ENCODE measurements at places on chromosomes 2 and 18.

GRCh38 chr18:66599190-66599589 is 4.7 kb downstream of the CDH19 start:
- DNase-seq = no peak

GRCh38 chr2:100902817-100903405 is 83.0 kb downstream of the NPAS2 start:
- no peak for DNase-seq

DNA sequence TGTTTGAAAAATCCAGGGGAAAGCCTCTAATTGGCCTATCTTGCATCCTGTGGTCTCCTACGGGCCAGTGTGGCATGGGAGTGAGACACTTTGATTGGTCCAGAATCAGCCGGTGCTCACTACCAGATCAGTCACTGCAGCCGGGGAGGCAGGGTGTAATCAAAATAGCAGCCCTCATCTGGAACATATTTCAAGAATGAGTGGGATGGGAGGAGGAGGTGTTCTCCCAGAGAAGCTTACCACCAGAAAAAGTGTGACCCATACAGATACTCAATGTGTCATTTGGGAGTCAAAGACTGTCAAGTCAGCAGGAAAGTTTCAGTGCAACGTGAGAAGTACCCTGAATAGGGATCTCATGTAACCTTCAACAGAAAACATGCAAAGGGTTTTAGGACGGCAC is 393.9 kb upstream of the SLC14A2 start:
- DNase-seq = no peak

- no peak for DNase-seq
Observed at GRCh38 chr2:10514743-10515142, 66.6 kb upstream of the ODC1 start.

- DNase-seq = no peak
Observed at GRCh38 chr18:73646196-73646595, 501.4 kb downstream of the FBXO15 start.

GRCh38 chr2:84450288-84451227 is 8.5 kb downstream of the SUCLG1 start:
- no peak for DNase-seq

GRCh38 chr2:238898534-238899281 is 50.8 kb downstream of the TWIST2 start:
- no peak for DNase-seq

DNA sequence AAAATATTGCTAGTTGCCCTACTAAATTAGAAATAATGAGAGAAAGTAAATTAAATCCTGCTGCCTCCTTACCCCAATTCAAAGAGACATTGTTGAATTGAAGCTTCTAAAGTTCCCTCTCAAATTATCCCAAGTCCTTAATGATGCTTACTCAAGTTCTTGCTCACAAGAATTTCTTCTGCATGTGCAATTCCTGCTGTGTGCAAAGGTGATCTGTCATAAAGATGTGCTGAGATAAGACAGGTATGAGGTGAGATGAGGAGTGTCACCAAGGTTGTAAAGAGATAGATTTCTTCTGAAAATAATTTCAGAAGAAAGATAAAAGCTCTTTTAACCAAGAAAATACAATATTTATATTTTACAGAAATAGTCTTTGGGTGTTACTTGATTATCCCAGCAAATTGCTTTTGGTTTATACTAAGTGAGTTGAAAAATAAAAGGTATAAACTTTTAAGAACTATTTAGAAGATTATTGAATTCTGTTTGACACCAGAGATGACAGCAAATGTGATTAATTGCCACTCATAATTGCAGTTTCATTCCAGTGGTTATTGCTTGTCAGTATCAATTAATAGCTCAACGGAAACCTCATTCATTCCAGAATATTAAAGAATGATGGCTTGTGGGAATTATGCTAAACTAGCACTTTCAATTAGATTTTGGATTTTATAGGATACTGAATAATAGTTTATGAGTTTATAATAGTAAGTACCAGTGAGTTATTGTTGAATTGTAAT is 674.3 kb downstream of the STK39 start:
- no peak for DNase-seq

DNA sequence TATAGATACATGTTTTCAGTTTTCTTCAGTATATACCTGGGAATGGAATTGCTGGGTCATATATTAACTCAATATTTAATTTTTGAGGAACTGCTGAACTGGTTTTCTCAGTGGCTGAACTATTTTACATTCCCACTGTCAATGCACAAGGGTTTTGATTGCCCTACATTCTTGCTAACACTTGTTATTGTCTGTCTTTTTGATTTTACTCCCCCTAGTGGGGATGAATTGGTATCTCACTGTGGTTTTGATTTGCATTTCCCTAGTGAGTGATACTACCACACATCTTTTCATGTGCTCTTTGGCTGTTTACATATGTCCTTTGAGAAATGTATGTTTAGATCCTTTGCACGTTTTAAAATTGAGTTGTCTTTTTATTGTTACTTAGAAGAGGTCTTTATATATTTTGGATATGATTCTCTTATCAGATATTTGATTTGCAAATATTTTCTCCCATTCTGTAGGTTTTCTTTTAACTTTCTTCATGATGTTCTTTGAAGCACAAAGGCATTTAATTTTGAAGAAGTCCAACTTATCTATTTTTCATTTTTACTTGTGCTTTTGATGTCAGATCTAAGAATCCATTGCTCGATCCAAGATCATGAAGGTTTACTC is 36.2 kb downstream of the ASB1 start:
- no peak for DNase-seq

- DNase-seq = peak; percentile 69
Observed at GRCh38 chr18:74951165-74951760, 257.7 kb downstream of the PTGR3 start.

GRCh38 chr2:84494070-84494469 is 22.2 kb upstream of the DNAH6 start:
- DNase-seq = no peak

DNA sequence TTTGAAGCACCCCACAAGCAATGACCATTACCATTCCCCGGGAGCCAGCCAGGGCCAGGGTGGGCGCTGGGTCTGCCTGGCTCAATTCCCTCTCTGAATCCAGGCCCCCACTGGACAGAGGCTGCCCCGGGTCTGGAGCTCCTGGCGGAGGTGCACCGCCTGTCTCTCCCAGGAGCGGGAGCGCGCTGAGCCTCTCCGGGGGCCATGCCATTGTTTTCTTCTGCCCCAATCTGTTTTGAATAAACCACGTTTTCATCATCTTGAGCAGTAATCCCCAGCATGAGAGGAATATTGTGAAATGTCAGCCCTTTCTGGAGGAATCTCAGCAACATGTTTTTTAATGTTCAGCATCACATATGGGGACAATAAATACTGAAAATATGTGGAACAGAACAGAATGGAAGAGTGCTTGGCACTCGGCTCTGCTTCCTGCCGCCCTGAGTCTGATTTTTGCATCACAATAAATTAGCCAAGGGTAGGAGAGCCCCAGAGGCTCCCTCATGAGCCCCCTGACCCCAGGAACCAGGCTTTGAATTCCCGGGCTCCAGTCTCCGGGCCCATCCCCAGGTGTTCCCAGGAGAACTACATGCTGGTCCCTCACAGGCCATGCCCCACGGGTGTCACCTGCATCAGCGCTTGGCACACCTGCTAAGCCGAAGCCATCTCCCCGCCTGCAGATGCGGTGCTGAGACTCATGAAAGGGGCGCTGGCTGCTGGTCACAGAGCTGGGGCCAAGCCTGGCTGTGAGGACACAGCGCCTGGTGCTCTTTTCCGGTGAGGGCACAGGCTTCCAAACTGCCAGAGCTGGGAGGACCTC is 88.8 kb downstream of the INHBB start:
- peak; percentile 50 for DNase-seq

GRCh38 chr2:236240228-236240990 is 23.8 kb downstream of the ASB18 start:
- DNase-seq = no peak

DNA sequence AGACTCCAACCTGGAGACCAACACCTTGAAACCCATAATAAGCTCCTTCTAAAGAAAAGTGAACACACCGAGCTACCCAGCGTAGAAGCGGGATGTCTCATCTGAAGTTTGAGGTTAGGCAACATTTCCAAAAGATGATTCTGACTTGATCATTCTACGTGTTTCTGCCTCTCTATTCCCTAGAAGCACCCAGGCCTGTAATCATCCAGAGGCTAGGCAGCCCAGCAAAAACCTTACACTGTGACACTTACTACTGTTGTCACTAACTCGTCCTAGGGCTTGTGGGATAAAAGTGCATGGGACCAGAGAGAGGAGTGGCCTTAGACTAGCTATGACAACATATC is 1.4 kb downstream of the ZBTB14 start:
- DNase-seq = no peak

DNA sequence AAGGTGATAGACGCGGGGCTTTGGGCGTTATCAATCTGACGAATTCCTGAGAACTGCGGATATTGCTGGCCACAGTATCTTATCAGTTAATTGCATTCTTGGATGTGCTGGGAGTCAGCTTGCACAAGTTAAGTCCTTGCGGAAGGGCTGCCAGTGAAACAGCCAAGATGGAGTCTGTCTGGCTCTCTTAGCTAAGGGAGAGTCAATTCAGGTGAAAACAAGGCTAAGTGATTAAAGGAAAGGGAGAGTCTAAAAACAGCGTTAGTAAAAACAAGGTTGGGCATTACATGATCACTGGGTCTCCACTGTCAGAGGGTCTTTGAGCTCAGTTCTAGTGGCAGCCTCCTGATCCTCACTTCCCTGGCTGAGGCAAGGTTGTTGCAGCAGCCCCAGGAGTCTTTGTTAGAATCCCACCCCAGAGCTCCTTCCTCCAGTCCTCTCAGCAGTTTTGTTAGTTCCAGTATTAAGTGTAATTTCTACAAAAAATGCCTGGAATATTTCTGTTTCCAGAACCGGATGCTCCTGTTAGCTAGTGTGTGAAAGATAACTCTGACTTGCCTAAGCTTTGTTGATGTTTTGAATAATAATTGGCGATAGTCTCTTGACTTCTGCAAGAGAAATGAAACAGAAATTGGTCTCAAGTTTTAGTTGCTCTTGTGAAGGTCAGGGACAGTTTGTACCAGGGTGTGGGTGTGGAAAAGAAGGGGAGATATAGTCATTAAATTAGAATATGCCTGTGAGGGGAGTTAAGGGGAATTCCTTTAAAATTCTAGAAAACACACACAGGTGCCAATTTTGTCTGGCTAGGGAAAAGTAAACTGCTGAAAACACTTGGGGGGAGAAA is 10.6 kb downstream of the CFLAR start:
- DNase-seq = no peak

DNA sequence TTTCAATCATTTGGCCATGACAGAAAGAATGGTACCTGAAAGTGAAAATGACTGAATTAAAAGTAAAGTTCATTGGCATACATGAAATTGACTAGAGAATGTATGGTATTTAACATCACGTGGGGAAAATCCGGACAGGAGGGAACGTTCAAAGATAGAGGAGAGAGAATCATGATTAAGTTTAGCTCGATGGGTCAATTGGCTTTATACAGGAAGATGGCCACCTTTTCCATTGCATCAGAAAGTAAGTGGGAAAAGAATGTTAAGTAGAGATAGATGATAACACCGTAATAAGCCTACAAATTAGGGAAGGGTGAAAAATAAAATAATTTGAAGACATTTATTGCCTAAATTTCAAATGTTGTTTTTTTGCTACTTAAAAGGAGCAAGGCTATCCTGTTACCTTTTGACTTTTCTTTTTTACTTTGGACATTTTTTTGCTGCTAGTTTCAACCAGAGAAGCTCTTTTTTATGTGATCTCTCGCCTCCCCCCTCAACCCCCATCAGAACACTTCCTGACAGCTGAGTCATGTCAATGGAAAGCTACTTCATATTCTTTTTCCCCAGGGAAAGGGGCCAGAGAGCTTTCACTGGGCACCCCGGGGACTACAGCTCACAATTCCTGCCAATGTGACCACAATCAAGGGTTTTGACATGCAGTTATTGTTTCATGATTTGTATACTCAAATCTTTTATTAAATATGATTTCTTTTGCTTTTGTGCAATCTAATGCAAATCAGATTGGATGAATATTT is 767 bp upstream of the CCDC102B start:
- DNase-seq = no peak

- DNase-seq = no peak
Observed at GRCh38 chr18:62518460-62519375, 4.1 kb upstream of the ZCCHC2 start.

GRCh38 chr2:98282109-98282508 is 64.1 kb upstream of the CNGA3 start:
- DNase-seq = peak; percentile 25

- DNase-seq = peak; percentile 24
Observed at GRCh38 chr2:96025194-96025492, 9.6 kb downstream of the GPAT2 start.

DNA sequence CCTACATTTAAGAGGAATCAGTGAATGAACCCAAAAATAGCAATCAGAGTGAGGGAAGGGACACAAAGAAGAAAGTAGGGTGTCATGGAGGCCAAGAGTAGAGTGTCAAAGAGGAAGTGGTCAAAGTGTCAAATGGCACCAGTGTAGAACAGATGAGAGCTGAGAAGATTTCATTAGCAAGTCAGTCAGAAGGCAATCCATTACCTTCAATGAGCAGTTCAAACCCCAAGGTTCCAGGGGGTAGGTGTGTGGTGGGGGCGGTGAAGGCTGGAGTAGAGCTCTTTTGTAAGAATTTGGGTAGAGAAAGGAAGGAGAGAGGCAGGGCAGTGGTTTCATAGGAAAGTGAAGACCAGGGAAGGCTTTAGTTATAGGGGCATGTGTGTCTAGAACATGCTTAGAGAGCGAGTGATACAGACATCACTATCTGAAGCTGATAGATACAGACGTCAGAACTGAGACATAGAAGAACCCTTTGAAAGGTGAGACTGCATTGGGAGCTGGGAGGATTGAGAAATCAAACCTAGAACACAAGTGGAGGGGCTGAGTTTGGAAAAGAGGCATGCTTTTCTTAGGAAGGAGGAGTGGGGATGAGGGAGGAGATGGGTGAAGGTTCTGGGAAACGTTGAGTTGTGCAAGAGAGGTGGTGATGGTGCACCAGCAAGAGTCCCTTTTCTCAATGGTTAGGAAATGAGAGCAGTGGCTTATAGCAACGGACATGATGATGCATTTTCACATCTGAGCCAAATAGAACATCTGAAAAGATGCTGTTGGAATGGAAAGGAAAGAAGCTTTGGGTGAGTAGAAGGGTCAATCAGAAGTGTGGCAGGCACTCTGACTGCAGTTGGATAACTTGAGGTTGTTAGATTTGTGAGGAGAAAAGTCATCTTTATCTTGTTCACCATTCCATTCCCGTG is 48.9 kb upstream of the IL1RL1 start:
- DNase-seq = no peak

- DNase-seq = no peak
Observed at GRCh38 chr2:67240507-67240906, 156.6 kb upstream of the ETAA1 start.

GRCh38 chr2:16869711-16870110 is 204.1 kb upstream of the CYRIA start:
- DNase-seq = no peak

DNA sequence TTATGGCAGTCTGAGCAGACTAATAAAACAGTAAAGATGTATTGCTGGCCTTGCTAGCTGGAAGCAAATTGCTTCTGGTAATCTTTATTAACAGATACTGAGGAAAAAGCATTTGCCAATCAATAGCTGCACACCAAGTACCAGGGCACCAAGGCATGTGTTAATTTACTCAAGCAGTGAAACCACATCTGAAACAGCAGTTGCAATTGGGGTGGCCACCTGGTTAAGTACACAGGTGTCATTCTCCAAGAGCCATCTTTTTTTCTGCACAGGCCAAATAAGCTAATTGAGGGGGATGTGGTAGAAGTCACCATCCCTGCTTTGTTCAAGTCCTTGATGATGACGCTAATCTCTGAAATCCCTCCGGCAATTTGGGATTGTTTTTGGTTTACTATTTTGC is 8.6 kb upstream of the SEH1L start:
- no peak for DNase-seq
